DMS 273 treated with DMSO at 0.1 percent for 48 hours (cell line): ENCODE measurements at places on chromosomes 11 and 22.

GRCh38 chr11:65501186-65501471 is 2.3 kb downstream of the MALAT1 start:
- no peak for DNase-seq

DNA sequence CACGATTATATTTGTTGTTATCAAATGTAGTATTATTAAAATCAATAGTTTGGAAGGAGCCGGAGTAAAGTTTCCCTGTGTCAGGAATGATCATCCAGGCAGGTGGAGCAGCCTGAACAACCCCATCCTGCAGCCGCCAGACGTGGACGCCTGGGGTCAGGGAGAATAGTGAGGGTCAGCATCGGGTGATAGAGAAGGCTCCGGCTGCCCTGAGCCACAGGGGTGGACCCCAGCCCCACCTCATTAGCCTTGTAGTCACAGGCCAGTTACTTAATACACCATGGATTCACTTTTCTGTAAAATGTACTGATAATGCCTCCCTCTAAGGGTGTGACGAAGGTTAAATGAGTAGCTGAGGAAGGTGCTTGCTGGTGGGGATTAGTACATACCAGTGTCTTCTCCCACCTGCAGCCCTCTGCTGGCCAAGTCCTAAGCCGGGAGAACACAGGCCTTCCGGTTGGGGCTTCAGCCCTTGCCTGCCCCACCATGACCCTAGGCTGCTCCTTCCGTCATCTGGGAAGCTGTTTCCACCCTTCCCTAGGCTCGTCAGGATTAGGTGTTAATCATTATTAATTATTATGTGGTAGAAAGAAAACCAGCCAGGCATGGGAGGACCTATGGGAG is 14.9 kb downstream of the TMEM121B start:
- DNase-seq = no peak

- no peak for DNase-seq
These were observed 24.8 kb downstream of the FOLR3 start for GRCh38 chr11:72160319-72160718.

DNA sequence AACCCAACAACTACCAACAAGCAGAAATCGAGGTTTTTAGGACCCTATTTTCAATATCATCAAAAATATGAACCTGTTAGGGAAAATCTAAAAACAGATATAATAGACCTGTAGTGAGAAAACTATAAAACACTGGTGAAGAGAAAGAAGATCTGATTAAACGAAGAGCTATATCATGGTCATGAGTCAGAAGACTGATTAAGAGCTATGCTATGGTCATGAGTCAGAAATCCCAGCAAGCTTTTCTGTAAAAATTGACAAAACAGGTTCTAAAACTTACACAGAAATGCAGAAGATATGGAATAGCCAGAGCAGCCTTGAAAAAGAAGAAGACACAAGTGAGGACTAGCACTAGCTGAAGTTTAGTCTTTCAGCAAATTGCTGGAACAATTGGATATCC is 345.0 kb downstream of the TBC1D22A start:
- DNase-seq = no peak

DNA sequence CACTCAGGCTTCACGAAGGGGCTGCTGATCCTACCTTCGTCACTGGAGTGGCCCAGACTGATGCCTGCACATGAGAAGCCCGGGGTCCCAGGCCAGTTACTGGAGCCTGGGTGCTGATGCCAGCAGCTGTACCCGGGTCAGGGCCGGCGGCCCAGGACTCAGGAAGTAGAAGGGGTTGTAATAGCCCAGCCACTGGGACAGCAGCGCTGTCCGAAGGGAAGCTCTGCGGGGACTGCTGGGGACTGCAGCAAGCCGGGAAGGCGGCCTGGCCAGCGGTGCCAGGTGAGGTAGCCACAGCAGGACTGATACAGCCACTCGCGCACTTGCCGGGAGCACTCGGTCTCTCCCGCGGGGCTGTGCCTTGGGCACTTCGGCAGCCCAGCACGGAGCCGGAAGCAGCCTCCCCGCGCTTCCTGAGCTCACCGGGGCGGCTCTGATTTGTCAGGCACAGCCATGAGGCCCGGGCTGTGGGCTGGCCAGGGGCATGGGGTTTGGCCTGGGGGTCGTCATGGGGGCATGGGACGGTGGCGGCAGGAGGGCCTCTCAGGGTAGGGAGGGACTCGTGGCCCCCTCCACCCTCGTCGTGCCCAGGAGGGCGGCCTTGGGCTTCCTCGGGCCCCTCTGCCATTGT is 13.9 kb upstream of the OR8K1 start:
- no peak for DNase-seq

DNA sequence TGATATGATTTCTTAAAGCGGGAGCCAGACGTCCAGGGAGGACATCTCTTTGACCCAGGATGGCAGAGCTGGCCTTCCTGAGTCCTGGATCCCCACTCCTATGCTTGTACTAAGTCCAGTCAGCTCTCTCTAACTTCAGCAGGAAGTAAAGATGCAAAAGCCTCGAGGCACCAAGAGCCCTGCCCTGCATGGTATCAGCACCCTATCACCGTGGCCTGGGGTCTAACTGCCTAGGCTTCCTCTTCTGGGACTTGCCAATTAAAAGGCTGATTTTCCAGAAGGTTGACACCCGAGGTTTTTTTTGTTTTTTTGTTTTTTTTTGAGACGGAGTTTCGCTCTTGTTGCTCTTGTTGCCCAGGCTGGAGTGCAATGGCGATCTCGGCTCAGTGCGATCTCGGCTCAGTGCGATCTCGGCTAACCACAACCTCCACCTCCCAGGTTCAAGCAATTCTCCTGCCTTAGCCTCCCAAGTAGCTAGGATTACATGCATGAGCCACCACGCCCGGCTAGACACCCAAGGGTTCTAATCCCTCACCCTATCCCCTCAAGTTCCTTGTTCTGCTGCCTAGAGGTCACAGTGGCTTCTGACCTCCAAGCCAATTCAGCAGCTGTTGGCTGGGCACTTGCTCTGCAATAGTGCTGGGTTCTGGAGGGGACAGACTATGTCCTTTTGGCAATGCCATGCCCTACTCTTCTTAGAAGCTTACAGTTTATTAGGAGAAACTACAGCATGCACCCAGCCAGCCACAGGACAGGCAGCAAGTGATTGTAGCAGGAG is 50.6 kb upstream of the FTH1 start:
- DNase-seq = no peak

DNA sequence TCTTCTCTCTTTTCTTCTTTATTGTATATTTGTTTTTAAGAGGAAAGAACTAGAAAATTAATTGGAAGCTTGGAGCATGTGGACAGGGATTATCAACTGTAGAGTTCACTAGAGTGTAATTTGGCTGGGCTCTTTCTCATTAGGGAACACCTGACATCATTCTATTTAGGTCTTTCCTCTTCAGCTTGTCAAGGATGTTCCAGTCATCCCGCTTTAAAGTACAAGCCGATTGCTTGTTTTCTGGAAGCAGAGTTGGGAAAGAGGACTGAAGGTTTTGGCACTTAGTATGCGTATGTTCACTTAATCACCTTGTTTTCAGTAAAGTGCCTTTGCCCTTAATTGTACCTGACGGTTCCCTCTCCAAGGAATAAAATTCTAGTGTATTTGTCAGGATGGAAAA is 111.6 kb downstream of the WNT11 start:
- DNase-seq = no peak

DNA sequence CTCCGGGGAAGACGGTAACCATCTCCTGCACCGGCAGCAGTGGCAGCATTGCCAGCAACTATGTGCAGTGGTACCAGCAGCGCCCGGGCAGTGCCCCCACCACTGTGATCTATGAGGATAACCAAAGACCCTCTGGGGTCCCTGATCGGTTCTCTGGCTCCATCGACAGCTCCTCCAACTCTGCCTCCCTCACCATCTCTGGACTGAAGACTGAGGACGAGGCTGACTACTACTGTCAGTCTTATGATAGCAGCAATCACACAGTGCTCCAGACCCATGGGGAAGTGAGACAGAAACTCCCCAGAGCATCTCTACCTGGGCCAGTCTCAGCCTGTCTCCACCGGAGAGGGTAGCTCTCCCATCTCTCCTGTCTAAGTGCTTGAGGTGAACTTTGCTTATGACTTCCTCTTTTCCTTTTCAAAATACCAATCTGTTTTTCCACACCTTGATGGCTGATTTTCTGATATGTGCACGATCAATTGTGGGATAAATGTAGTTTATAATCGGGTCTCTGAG is 48.5 kb upstream of the VPREB1 start:
- no peak for DNase-seq

DNA sequence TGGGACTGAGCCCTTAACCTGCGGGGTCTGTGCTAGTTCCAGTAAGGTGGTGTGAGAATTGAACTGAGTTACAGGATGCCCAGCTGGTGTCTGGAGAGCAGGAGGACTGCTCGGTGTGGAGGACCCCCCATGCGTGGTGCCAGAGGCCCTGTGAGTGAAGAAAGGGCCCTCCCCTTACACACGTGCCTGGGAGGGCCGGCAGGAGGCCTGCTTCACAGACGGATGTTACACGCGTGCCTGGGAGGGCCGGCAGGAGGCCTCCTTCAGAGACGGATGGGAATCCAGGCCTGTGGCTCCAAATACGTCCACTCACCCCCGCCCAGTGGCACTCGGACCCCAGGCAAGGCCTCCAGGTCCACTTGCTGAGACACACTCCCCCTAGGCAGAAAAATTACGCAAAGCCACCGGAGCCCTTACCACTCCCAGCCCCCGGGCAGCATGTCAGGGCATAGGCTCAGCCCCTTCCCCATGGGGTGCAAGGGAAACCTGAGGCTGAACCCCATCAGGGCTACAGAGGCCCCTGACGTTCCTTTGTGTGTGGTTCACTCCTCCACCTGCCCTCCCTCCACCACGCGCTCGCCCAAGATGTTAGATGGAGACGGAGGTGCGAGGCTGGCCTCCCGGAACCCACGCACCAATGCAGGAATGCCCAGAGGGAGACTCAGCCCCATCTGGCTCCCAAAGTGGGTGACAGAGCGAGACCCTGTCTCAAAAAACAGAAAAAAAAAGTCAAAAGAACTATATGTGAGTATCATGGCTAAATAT is 227.8 kb downstream of the BRD1 start:
- no peak for DNase-seq
